ENCODE measurements at places on chromosomes 7 and 10. TPM values are rescaled to one million over a fixed set of nuclear protein-coding genes. Genes with fewer than 3 reads are reported as not detected.

GRCh38 chr7:35599061-35599460 lies 95.9 kb downstream of the HERPUD2 start:
- no peak for DNase-seq

DNA sequence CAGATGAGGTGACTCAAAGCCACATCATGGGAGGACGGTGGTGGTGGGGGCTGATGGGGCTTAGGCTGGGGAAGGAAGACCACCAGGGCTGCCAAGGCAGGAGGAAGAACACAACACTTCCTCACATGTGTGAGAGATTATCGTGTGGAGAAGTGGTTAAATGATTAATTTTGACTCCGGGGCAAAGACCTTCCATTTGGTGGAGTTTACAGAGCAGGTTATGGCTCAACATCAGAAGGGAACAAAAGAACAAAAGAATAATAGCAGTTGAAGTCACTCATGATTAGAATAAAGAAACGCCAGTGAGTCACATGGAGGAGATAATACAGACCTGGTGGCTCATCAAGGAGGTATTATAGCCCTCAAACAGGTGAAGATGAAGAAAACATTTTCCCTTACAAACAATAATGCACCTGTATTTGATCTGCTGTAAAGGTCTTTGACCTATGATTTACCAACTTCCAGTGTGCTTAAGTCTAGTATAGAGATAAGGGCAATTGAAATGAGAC lies 170.1 kb downstream of the PKD1L1 start:
- DNase-seq = no peak

- no peak for DNase-seq
These were observed 207.8 kb downstream of the DIP2C start for GRCh38 chr10:481628-482027.

The NPTX2 gene
- not detected for total RNA-seq

GRCh38 chr7:144027974-144028373 lies 20.8 kb upstream of the OR2A5 start:
- no peak for DNase-seq

- DNase-seq = peak; percentile 45
These were observed 15.2 kb downstream of the OAT start for GRCh38 chr10:124403548-124403947.

GRCh38 chr10:11588873-11589574 lies 22.4 kb downstream of the USP6NL start:
- no peak for DNase-seq

The TTYH3 gene
- 71.4 TPM for total RNA-seq

GRCh38 chr7:143331179-143331801 lies 15.4 kb downstream of the CLCN1 start:
- no peak for DNase-seq

DNA sequence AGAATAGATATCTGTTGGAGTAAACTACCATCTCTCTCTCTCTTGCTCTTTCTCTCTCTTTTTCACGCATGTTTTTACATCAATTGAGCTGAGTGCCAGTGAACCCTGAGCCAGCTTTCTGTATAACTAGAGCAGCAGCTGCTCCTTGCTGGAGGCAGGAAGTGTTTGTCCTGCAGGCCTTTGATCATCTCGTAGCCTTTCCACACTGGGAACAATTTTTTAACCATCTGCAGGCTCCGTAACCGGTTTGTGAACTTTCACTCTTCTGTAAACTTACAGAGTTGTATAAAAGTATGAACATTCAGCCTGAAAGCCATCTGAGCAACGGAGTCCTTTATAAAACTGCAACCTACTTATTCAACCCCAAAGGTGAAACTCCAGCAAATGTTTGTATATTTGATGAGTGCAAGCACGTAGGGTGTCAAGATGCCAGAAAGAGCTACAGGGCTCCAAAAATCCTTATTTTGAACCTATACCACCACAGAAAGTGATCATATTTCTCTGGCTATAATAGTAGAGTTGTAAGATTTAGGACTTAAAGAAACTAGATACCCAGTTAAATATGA lies 162.8 kb upstream of the NFE2L3 start:
- DNase-seq = no peak

DNA sequence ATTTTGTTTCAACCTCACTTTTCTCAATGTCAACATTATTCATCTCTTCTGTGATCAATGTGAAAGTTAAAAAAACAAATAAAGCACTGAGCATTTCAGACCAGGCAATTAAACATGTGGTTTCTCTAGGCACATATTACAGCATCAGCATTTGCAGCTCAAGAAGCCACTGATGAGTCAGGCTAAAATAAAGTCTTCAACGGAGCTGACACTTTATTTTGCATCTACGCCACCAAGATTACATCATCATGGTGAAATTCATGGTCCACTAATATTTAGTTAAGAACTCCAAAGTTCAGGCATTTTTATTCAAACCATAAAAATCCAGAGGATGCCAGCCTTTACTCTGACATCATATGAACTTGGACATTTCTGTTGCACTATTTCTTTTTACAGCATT lies 33.0 kb downstream of the MAGI2 start:
- DNase-seq = no peak

GRCh38 chr10:76319661-76320060 lies 888.2 kb downstream of the LRMDA start:
- DNase-seq = no peak

GRCh38 chr10:124985162-124985561 lies 43.2 kb downstream of the ZRANB1 start:
- no peak for DNase-seq

DNA sequence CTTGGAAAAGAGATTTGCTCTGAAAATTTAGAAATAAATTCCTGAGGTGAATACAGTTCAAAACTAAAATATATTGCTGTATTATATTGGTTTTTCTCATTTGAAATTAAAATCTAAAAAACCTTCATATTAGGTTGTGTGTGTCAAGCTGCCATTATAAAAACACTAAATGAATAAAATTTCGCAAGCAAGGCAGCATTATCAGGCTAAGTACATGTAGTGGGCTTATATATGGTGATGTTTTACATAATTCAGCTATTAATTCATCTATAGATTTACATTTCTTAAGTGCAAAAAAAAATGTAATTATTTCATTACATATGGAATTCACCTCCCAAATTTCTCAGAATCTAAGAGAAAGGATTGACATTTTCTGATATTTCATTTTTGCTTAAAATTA lies 5.3 kb downstream of the MEOX2 start:
- DNase-seq = no peak

DNA sequence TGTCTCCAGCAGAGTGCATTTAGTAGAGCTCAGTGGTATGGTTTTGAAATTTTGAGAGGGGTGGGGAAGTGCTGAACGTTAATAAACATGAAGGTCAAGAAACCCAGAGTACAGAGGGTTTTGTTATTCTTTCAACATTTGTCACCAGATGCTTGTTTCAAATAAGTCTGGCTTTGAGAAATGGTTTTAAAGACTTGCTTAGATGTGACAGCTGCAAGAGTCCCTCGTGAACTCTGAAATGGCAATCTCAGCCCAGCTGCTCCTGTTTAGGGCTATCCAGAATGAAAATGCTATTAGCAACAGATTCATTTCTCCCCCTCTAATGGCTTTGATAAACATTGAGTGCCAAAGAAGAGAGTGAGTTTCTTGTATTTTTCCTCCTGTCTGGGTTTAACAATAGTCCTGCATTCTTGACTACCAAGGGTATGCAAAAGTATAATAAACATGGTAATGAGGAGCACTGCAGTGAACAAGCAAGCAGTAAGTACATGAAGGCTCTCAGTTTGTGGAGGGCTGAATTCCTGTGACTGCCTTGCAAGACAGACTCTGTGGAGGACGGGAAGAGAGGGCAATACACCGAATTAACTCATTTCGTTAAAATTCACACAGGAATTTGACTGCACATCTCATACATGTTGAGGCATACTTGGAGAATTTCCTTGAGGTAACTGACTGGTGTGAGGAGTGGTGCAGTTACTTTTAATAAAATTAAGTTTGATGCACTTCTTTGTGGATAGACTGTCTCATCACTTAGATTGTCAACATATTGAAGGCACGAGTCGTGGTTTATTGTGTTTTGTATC lies 490.9 kb downstream of the REEP3 start:
- no peak for DNase-seq

The TUBB8 gene
- not detected for total RNA-seq

The CNPY1 gene
- not detected for total RNA-seq

- DNase-seq = peak; percentile 19
These were observed 21.3 kb upstream of the KCNK18 start for GRCh38 chr10:117175901-117176534.

The TMEM243 gene
- total RNA-seq = 64.8 TPM

The GSDME gene
- total RNA-seq = 114 TPM

DNA sequence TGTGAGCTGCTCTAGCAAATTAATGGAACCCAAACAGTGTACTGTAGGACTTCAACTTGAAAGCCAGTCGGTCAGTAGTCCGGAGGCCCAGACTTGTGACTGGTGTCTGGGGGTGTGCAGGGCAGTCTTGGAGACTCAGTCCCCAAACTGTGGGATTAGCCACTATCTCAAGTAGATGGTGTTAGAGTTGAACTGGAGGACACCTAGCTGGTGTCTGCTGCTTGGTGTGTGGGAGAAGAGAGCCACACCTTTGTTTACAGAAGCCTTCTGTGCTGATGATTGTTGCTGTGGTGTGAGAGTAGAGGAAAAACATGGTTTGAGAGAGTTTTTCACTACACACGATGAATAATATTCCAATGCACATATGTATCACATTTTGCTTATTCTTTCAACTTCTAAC lies 47.4 kb downstream of the CUL2 start:
- no peak for DNase-seq

DNA sequence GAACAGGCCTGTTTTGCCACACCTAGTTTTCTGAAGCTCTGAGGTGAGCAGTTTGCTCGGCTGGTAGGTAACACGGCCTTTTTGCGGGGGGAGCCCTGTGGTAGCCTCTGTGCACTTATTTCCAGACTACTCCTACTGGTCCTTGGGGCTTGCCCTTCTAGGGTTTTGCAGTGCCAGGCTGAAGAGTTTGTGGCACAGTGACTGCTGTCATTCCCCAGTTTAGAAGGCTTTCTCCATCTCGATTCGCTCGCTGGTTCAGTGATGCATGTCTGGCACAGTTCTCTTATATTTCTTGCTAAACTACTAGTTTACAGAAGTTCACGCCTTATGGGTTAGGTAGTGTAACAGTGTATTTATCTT lies 711 bp downstream of the KIF20B start:
- DNase-seq = peak; percentile 21

DNA sequence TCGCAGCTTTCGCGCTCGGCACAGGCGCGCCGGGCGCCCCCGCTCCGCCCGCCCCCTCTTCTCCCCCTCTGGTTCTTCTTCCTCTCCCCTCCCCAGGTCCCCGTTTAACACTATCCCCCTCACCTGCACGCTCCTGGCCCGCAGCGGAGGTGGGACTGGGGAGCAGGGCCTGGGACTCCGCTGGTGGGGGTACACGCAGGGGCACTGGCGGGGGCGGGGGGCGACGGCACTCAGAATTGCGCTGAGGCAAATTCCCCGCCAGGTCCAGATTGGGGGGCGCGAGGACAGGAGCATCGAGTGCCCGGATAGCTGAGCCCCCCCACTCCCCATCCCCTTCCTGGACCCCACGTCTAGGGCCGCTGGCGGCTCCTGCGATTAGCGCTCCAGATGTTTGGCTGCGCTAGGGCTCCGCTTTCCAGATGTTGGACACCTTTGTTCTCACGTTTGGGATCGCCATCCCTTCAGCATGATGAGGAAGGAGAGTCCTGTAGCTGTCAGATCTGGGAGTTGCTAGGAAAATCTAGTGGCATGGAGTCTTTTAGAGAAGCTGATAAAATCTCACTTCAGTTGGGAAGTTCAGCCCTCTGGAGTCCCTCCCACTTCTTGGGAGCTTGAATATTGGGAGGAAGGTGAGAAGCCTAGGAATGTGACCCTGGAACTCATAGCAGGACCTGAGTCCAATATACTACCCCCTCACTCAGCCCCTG lies 31.4 kb upstream of the PAX2 start:
- DNase-seq = no peak

DNA sequence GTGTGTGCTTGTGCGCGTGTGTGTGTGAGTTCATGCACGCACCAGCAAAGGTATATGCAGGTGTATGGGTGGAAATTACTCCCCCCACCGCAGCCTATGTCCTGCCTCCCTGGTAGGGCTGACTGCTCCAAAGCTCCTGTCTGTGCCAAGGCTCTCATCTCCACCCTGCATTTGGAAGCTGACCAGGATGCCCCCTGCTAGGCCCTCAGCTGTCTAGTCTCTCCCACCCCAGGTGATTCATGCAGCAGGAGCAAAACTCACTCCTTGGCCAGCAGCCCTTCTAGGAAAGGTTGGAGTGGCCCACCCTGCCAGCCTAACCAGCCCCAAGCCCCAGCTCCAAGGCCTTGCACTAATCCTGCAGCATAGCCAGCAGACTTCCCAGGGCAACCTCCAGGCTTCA lies 148.4 kb downstream of the GRID1 start:
- no peak for DNase-seq

GRCh38 chr10:4776234-4776638 lies 49.8 kb upstream of the AKR1E2 start:
- no peak for DNase-seq

- no peak for DNase-seq
These were observed 180.3 kb downstream of the CCDC71L start for GRCh38 chr7:106480616-106481031.

- no peak for DNase-seq
These were observed 123.7 kb downstream of the TACC2 start for GRCh38 chr10:122112625-122113160.

- DNase-seq = no peak
These were observed 171.6 kb upstream of the AUTS2 start for GRCh38 chr7:69426705-69427104.

- no peak for DNase-seq
These were observed 75.2 kb downstream of the PRLHR start for GRCh38 chr10:118520116-118520742.

GRCh38 chr7:70763961-70764691 lies 367.8 kb upstream of the GALNT17 start:
- peak; percentile 98 for DNase-seq

GRCh38 chr10:24483701-24484100 lies 240.0 kb downstream of the ARHGAP21 start:
- DNase-seq = no peak

GRCh38 chr7:28107960-28108359 lies 72.6 kb downstream of the JAZF1 start:
- DNase-seq = no peak

GRCh38 chr7:12771378-12771877 lies 84.0 kb downstream of the ARL4A start:
- no peak for DNase-seq

DNA sequence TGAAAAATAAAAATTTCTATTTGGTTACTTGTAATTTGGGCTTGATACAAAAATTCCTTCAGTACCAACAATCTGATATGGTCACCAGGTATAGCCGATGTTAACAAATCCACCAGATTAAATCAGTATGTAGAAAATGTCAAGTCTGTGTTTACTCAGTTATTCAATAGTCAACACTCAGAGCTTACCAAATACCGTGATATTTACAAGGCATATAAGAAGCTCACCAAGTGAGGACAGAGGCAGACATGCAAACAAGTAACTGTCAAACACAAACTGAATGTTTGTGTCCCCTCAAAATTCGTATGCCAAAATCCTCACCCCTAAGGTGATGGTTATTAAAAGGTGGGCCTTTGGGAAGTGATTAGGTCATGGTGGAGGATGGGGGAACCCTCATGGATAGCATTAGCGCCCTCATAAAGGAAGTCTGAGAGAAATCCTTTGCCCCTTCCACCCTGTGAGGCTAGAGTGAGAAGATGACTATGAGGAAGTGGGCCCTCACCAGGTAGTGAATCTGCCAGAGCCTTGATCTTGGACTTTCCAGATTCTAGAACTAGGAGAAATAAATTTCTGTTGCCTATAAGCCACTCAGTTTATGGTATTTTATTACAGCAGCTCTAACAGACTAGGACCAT lies 63.1 kb downstream of the TES start:
- no peak for DNase-seq

The OGDHL gene
- total RNA-seq = 0.51 TPM

Data from GM12878 (cell line).